ENCODE measurements at places on chromosomes 4 and X. TPM values are rescaled to one million over a fixed set of nuclear protein-coding genes. Genes with fewer than 3 reads are reported as not detected.

DNA sequence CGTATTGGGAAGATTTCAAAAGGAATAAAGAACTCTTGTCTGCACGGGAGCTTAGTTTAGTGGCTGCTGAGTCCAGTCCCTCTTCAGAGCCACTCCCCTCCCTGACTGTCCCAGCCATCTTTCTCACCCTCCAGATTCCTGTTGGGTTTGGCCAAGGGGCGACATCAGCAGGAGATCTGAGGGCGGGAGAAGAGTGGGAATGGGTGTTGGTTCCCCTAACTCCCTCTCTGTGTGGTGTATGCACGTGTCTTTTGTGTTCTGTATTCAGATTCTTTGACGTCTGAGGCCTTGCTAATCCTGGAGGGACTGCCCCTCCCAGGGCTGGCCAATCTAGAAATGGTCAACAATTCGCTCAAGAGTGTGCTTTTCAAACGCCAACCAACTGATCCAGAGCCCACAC lies 37.4 kb downstream of the CYTL1 start:
- no peak for DNase-seq

GRCh38 chr4:24456431-24456830 lies 127.9 kb downstream of the DHX15 start:
- DNase-seq, result no peak

DNA sequence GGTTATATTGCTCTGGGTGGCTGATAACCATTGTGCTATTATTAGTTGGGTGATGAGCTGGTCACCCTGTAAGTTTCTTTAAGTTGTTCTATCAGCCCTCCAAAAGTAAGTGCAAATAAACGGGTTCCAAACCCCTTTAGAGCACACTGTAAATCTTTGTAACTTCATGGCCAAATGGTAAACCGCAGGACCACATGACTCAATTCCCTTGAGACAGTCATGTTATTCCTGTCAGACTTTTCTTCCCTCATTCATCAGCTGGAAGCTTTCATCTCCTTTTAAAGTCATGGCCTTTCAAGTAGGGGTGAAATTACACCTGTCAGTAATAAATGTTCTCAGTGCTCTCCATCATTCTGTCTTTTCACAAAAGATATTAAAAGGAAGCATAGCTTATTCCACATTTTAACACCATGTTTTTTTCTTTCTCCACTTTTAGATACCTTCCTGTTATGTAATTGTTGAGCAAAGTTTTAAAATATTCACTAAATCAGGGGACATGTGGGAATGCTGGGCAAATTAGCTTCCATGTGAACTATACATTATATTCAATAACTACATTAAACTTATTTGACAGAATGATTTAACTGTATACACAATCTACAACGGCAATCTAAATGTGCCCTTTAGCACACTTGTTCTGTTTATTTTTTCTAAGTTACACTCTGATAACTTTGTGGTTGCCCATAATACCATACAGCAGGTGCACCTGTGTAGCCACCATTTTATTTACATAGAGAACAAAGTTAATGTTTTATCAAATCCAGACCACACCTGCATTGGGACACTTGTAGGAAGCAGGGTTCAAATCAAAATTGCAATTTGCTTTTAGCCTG lies 275.5 kb downstream of the CFAP299 start:
- DNase-seq, result peak; percentile 77

- no peak for DNase-seq
Observed at GRCh38 chr4:72391281-72391680, 177.7 kb downstream of the ADAMTS3 start.

- no peak for DNase-seq
Observed at GRCh38 chr4:772776-773175, 53.2 kb downstream of the CPLX1 start.

GRCh38 chr4:119523399-119523798 lies 105.2 kb downstream of the PDE5A start:
- no peak for DNase-seq

GRCh38 chr4:43330288-43330687 lies 437.8 kb downstream of the GRXCR1 start:
- no peak for DNase-seq

DNA sequence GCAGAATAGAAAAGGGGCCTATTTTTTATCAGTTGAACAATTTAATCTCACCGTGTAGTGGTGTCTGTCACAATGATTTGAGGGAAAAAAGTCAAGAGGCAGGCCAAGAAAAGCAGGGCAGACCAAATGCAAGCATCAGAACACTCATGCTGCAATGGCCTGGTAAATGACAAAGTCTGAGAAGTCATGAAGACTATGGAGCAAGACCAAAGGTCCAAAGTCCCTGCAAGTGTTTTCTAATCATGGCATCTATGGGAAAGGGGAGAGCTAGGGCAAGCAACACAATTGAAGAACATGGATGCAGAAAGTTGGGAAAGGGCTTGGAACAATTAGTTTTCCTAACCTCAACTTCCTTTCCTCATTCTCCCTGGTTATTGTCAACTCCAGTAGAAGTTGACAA lies 147.7 kb upstream of the TLL1 start:
- DNase-seq, result no peak

GRCh38 chr4:46924789-46925529 lies 15.9 kb upstream of the COX7B2 start:
- DNase-seq, result no peak

DNA sequence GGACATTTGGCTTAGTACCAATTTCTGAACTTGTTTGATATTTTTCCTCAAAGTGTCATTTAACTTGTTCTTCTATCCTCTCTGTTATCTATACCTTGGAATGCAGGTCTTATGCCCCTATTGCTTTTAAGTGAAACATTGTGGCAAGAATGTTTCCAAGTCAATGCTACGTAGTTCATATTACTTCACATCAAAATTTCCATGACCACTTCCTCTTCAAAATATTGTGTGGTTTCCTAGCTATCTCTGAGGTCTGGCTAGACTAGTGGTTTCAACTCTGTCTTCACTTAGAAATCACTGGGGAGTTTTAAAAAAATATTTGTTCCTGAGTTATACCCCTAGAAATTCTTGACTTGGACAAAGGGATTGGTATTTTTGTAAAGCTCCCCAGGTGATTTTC lies 20.2 kb upstream of the RASGEF1B start:
- no peak for DNase-seq

GRCh38 chrX:50161127-50161526 lies 39.7 kb downstream of the AKAP4 start:
- DNase-seq, result no peak

DNA sequence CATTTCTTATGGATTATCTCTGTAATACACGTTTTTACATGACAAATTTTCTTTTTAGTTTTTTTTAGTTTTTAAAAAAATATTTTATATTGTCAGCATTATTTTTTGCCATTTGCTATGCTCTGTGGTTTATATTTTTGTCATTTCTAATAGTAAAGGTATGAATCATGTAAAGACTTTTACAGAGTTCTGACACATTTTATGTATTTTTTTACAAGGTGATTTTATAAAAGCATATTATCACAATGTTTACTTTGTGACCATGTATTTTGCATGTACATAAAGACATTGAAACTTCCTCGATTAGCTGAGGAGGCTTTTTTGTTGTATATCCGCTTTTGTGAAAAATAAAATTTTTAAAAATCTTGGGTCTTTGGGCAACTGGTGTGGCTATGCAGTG lies 1705.1 kb downstream of the PCDH7 start:
- DNase-seq, result no peak

- no peak for DNase-seq
Observed at GRCh38 chr4:105644257-105644656, 64.2 kb downstream of the INTS12 start.

DNA sequence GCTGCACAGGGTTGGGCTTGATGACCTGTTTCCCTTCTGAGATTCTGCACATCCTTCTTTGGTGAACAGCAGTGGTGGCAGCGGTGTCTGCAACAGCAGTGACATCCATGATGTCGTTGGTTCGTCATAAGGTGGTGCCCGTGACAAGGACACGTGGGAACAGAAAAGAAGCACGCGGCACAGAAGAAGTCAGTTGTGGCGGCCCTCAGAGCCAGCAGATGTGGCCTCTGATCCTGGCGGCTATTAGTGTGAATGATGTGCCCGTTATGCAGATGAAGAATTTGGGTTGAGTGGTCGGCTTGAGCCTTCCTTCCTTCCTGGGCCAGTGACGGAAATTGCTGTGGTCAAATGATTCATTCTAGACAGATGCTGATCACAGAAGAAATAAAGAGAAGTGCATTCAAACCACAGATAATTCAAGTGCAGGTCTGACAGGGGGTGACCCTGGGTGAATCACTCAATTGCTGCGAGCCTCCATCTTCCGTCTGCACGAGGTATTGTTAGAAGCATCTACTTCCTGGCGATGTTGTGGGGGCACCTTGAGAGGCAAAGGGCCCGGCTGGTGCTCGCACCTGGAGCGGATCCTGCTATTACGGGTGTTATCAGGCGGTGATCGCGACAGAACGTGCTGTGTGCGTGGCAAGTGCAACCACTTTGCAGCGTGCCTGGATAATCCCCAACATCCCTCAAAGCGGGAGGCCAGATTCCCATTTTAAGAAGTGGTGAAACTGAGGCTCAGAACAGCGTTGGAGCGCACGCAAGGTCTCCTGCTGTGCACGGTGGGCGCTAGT lies 215.2 kb upstream of the PSAPL1 start:
- peak; percentile 19 for DNase-seq

- DNase-seq, result no peak
Observed at GRCh38 chr4:138655985-138656384, 359.6 kb upstream of the NOCT start.

- DNase-seq, result no peak
Observed at GRCh38 chr4:148162991-148163390, 279.2 kb downstream of the NR3C2 start.

- no peak for DNase-seq
Observed at GRCh38 chrX:38796946-38797345, 4.3 kb upstream of the MID1IP1 start.

GRCh38 chr4:8316251-8316771 lies 46.8 kb downstream of the HTRA3 start:
- no peak for DNase-seq

GRCh38 chrX:56812515-56813105 lies 83.6 kb downstream of the NBDY start:
- peak; percentile 2 for DNase-seq

GRCh38 chrX:115560978-115561604 lies at the start of gene PLS3:
Gene PLS3 (plus strand): TSS chrX:115561174. CDS start chrX:115610251, 49,077 bp downstream.
- DNase-seq, result peak; percentile 66

DNA sequence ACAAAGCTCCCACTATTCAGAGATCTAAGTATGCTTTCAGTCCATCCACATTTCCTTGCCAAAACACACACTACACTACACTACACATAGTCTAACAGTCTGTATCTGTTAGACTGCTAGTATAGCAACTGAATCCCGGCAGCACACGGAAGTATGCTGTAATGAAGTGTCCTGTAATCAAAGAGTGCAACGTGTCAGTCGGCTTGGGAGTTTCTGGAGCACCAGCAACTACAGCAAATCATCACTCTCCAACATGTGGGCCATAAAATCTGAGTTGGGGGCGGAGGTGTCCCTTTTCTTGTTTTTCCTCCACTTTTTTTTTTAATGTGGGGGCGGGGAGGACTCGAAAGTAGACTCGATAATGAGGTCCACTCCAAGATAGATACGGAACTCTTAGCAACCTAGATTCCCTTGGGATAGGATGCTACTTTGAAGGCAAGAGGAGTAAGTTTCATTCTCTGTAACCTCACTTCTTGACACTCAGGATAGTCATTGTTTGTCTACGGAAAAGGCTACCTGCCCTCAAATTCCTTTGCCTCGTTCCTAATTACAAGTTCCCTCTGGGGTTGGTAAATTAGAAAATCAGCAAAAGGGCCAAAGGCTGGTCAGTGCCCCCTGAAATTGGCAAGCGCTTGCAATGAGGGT lies 722 bp downstream of the SLC10A7 start:
- DNase-seq, result peak; percentile 52

DNA sequence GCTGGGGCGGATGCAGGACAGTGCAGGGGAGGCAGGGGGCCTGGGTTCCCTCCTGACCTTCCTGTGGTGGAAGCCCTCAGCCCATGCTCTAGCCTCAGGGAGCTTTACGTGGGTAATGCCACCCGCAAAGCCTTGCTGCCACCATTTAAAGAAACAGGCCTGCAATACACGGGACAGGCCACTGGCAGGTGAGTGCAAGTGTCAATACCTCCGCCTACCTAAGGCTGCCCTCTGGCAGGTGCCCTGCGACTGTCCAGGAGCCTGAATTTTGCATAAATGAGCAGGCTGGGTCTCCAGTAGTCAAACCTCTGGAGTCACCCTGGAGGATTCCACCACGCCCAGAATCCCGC lies 5.9 kb downstream of the CRMP1 start:
- DNase-seq, result no peak

- DNase-seq, result no peak
Observed at GRCh38 chr4:74263551-74263950, 44.7 kb upstream of the EPGN start.

GRCh38 chrX:78527818-78528217 lies 131.3 kb downstream of the RTL3 start:
- DNase-seq, result no peak

DNA sequence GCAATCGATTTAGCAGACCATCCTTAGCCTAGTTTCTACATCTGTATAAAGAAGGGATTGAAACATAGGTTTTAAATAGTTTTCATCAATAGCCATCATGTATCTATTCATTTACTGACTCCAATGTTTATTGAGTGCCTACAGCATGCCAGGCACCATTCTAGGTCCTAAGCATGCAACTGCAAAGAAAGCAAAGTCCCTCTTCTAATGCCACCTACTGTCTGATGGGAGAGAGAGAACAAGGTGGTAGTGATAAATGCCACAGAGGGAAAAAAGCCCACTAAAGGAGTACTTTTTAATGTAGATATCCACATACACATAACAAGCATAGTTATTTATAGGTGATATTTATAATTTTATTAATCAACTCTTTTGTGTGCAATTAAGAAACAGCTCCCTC lies 67.6 kb upstream of the PPARGC1A start:
- no peak for DNase-seq

DNA sequence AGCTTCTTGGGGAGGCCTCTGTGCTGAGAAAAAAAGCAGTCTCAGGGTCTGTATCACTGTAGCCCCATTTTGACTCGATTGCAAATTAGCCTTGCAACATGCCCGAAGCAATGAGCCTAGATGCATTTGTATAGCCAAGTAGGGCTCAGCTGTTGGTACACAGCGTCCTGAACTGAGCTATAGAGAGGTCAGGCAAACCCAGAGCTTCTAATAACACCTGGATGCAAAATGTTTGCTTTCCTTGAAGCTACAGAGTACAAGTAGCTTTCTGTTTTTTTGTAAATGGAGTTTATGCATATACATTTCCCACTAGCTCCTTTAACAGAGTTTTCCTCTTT lies 87.8 kb downstream of the PLAC1 start:
- DNase-seq, result no peak

- peak; percentile 67 for DNase-seq
Observed at GRCh38 chrX:39445336-39445735, 644.1 kb downstream of the MID1IP1 start.

The SSX2 gene
- not detected for total RNA-seq

The VMA21 gene
- total RNA-seq, result 7.2 TPM

The NAT8L gene
- total RNA-seq, result 0.27 TPM

The EXOC1 gene
- total RNA-seq, result 50.4 TPM

The TNIP3 gene
- not detected for total RNA-seq

The SHOX gene
- total RNA-seq, result not detected
